SW480 (cell line): ENCODE measurements at places on chromosomes 2 and 18.
A peak's percentile ranks its signal among the peaks of the same experiment; 100 is the strongest.

DNA sequence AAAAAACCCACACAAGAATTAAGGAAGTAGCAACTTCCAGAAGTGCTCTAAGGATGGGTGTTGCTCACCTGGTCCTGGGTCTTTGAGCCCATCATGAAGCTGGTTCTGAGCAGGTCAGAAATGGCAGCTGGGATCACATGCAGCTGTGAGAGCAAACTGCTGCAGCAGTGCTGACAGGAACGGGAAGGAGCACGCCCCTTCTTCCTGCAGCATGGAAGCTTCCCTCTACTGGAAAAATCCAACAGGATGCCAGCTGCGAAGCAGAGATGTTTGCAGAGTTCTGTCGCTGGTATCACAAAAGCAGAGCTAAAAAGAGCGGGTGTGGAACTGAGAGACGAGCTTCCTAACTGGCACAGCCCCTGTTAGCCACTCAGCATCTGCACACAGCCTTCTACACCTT lies 33.7 kb downstream of the EIF4E2 start:
- DNase-seq, result no peak

DNA sequence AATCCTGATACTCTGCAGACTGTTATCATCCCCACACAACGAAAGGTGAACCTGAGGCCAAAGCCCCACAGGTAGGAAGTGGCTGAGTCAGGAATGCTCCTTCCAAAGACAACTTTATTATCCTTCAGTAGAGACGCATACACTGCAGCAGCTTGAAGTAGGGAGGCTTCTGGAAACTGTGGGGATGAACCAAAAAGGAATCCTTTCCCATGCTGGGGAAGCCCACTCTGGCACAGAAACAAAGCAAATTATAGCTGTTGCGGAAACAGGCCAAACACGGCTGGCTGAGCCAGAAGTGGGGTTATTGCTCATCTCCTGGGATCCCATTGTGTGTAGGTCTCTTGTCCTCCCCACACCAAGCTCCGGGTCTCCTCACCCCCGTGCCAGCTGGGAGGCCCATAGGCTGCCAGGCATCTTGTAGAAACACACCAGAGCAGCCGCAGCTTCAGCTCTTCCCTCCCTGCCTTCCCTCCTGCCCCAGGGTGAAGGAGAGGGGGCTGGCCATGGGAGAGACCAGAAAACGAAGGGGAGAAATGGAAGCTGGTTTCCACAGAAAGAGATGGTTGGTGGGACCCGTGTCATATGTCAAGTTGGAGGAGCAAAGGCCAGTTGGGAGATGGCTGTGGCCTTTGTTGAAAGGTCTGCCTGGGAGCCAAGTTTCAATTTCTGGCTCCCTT lies 176.9 kb upstream of the NABP1 start:
- DNase-seq, result no peak

- DNase-seq, result no peak
Observed at GRCh38 chr2:190540048-190540447, 5.5 kb upstream of the NEMP2 start.

- no peak for DNase-seq
Observed at GRCh38 chr18:30945761-30946160, 96.8 kb downstream of the DSC3 start.

DNA sequence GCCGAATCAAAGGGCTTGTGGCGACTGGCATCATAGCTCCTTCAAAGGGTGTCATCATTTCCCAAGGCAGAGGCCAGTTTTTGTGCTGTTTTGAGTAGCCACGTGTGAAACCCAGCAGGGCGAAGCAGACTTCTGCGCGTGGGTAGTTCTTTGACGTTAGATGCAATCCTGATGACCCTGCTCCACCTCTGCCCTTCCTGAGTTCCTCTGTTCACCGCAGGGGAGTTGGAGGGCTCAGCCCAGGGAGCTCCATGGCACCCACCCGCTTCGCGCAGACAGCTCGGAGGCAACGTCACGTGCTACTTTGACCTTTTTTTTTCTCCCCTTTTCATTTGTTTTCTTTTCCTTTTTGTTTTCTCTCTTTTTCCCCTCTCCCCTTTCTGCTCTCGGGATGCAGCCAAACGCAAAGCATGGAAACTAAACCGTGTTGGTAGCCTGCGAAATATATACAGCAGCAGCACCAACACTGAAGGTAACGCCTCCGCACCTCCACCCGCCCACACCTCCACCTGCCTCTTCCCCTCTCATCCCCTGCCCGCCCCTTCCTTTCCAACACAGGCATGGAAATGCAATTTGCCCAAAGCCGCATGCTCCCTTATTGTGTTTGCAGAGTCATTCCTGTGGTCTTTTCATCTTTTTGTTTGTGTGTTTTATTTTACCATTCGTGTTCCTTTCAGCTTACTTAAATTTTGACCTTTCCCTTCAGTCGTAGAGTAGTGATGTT lies 153.6 kb downstream of the GBX2 start:
- peak; percentile 57 for DNase-seq

DNA sequence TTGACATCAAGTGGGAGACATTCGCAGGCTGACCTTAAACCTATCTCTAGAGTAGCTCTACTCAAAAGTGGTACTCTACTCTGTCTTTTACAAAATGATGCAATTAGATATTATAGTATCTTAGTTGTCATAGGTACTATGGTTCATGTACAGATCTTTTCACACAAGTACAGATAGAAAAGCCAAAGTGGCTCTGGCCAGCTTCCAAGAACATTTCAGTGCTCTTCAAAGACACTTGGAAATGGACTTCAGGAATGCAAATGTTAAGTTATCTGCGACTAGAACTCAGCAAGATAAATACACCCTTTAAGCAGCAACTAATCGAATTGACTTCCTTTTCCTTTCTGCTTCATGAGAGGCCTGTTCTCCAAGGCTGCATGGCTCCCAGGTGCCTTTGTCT lies 718.7 kb upstream of the FAM98A start:
- no peak for DNase-seq

GRCh38 chr18:7601246-7601615 lies 34.1 kb downstream of the PTPRM start:
- DNase-seq, result peak; percentile 47

- no peak for DNase-seq
Observed at GRCh38 chr2:234240917-234241316, 190.4 kb downstream of the SPP2 start.

DNA sequence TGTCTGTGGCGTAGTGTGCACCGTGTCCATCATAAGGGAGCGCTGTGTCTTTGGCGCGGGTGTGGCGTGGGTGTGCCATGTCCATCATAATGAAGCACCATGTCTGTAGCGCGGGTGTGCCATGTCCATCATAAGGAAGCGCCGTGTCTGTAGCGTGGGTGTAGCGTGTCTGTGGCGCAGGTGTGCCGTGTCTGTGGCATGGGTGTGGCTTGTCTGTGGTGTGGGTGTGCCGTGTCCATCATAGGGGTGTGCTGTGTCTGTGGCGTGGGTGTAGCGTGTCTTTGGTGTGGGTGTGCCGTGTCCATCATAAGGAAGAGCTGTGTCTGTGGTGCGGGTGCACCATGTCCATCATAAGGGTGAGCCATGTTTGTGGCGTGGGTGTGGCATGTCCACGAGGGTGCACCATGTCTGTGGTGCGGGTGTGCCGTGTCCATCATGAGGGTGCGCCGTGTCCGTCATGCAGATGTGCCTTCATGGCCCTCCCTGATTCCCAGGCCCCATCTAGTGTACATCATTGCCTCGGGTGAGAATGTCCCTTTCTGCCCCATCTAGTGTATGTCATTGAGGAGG lies 275.0 kb downstream of the GBX2 start:
- DNase-seq, result no peak

DNA sequence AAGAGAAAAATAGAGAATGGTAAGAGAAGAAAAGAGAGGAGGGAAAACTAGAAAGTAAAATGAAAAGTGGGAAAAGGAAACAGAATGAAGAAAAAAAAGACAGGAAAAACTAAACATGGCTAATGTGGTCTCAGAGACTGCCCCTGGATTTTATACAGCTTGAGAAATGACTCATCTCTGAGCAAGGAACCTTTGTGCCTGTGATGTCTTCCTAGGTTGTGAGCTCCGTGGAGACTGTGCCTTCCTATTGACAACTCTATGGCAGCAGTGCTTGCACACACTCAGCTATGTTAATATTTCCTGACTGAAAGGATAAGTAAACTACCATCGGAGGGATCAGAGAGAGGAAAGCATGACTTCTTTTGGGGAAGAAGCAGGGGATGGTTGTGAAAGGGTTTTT lies 203.8 kb downstream of the RDH14 start:
- DNase-seq, result peak; percentile 17

GRCh38 chr2:31978436-31978835 lies 32.4 kb downstream of the MEMO1 start:
- DNase-seq, result no peak

DNA sequence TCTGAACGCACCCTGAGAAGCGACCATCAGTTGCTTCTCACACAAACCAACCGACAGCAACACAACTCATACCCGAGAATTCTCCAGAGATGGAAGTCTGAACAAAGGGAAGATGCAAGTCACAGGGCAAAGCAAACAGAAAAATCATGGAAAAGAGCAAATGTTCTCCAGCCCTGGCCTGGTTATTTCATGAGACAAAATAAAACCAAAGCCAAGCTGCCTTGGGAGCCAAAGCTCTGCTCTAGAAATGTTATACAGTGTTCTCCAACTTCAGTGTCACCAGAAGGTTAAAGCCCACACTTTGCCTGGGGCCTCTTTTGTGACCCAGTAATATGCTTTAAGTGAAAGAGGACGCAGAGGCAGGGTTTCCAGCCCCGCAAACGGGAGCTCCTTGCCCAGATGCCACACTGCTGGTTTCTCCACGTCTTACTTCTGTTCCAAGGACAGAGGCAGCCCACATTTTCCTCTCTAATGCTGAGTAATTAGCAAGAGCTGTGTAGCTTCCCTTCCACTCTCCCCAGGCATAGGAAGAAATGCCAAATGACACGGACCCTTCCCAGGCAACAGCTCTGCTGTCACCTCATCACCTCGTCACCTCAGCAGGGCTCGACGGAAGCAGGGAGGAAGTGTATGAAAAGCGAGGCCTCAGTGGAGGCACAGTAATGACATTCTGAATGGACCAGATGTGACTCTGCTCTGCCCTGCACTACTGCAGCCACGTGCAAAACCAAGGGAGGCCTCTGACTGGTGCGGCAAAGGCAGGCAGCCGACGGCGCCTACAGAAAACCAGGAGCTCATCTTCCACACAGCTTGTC lies 64.7 kb downstream of the FBXO15 start:
- no peak for DNase-seq

- no peak for DNase-seq
Observed at GRCh38 chr2:159903443-159904126, 105.6 kb upstream of the CD302 start.

DNA sequence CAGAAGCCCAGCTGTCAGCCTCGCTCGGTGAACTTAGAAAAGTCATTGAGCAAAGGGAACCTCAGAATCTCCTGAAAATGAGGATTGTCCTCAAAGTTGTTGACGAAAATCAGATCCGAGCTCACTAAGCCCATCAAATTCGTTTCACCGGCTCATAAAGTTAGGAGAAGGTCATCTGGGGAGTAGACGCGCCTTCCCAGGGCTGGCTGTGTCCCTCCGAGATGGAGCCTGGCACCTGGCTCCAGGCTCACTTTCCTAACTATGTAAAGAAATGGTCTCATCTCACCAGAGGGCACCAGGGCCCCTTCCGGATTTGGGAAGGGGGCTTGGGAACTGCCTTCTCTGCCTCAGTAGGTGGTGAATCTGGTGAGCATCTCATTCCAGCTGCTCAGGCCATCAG lies 145.5 kb downstream of the PXDN start:
- no peak for DNase-seq

GRCh38 chr2:8096484-8096883 lies 585.4 kb upstream of the ID2 start:
- no peak for DNase-seq

- DNase-seq, result no peak
Observed at GRCh38 chr2:207480521-207481040, 49.2 kb upstream of the CREB1 start.

- peak; percentile 50 for DNase-seq
Observed at GRCh38 chr2:236177967-236178889, 10.0 kb upstream of the GBX2 start.

GRCh38 chr2:227308784-227309183 lies 16.3 kb upstream of the MFF start:
- no peak for DNase-seq

DNA sequence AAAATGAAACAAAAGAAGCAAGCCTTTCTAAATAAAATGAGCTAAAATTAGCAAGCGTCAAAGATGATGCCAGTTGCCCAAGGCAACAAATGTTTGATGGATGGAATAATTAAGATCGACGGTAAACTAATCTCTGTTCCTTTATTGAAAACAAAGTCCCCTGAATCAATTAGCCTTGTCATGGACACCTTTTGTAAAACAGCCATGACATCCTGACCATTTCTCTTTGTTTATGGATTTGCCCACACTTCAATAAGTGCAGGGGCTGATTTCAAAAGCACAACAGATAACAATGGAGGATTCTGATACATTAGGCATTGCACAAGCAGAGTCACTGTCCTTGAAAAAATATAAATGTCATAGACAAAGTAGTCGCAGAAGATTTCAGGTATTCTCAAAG lies 160.1 kb upstream of the HNRNPA3 start:
- no peak for DNase-seq

GRCh38 chr2:68390586-68390985 lies 25.5 kb downstream of the PLEK start:
- DNase-seq, result no peak
